Activated CD4-positive, CD25-positive, alpha-beta regulatory T cell treated with anti-CD3 and anti-CD28 coated beads, Interleukin-2, amount 50 U/mL, for 16 hours (primary cell): ENCODE measurements at places on chromosomes 3 and 15.

DNA sequence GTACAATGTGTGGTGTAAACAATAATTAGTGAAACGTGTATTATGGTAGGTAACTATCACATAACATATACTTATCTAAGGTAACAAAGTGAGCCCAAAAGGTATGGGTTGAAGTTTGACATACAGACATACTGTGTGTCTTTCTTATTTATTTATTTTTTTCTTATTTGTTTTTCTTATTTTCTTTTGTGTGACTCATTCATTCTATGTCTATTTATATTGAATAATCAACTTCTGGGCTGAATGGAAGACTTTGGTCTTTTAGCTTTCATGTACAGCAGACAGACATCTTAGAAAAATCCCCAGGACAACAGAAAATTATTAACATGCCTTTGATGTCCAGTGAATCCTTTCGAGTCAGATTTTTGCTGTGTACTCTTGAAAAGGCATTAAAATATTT is 200.3 kb upstream of the SLC2A2 start:
- no peak for DNase-seq

DNA sequence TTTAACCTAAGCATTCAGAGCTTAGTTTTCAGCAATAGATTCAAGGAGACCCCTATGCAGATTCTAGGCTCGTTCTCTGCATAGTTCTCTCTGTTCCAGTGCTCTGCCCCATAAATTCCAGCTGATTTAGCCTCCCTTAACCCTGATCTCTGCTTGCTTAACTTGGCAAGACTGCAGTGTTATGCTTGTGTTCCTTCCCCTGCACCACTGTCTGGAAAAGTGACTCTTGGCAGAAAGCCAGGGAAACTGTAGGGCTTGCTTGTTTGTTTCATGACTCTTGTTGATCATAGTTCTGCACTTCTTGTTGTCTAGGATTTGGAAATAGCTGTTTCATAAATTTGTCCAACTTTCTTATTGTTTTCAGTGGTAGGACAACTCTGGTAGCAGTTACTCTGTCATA is 40.1 kb downstream of the ANAPC13 start:
- DNase-seq = no peak

GRCh38 chr3:188432802-188433520 is 279.0 kb downstream of the LPP start:
- DNase-seq = no peak

DNA sequence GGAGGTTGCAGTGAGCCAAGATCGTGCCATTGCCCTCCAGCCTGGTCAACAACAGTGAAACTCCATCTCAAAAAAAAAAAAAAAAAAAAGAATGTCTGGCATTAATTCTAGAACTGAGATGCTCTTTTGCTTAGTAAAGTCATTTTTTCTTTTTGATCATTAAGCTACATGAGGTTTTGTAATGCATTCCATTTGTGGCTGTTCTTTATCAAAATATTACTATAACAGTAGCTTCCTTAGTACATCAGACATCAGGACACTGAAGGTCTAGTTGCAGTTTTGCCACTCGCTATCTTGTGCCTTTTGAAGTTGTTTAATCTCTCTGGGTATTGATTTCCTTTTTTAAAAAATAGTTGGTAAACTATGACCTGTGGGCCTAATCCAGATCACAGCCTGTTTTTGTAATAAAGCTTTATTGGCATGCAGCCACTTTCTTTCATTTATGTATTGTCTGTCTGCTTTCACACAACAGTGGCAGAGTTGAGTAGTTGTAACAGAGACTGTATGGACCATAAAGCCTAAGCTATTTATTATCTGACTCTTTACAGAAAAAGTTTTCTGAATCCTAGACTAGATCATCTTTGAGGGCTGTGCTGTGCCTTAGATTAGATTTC is 76.6 kb downstream of the SLC25A26 start:
- DNase-seq = no peak

DNA sequence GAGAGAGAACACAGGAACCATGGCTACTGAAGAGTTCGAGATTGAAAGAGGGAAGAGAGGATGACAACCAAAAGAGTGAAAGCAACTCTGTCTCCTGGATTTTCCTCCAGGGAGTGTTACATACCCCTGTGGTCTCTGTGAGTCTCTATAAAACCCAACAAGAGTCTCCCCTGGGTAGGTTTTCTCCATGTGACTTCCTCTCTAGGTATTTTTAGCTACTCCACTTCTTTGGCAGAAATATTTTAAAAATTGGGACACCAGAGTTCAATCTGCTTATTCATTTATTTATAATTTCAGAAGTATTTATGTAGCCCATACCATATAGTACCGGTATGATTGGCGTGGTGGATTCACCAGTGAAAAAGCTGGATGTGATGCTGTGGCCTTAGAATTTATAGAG is 671.7 kb upstream of the NR2F2 start:
- DNase-seq = no peak

DNA sequence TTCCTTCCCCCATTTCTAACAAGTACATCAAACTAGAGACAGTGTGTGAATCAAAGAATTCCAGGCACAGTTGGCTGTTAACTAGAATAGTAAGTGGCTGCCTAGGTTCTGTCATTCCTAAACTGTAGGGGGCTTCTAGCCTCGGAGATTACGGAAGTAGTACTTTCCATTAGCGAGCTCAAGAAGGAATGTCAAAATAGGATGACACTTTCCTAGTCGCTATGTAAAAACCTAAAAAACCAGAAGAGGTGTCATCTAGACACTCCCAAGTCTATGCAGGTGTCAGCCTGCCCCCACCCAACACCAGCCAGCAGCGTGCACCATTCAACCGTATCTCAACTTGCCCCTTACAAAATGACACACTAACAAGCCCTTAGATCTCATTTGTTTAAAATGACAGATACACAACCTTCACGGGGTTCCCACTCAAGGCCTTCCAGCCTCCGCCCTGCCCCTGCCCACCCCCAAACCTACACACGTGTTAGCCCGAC is 874 bp downstream of the INO80 start:
- peak; percentile 59 for DNase-seq

DNA sequence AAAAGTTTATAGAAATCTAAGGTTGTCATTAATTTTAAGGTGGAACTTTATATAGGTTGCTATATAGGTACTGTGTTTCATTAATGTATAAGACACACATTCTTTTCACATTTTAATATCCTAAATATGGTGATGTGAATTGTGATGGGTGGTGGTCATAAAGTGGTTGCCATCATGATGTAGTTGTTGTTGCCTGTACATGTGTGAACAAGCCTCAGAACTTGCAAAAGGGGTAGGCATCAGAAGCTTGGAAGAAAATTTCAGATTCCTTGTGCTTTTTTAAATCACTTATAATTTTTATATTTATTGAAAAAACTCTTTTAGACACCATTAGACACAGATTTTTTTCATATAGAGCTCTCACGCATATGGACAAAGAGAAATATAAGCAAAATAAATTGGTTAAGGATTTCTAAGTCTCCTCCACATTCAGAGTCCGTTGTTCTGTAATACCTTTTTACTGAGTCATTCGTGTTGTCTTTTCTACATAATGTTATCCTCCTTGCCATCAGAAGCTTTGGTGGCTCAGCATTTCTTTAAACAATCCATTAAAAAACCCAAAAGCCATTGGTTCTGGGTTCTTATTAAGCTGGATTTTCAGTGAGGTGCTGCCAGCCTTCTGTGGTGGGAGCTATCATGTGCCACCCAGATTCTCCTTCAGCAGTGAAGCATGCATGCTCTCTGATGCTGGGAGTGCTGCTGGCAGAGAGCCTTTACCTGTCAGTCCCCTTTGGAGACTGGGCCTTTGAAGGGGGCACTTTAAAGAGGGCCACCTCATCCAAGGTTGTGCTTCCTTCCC is 140.4 kb upstream of the GALNT15 start:
- no peak for DNase-seq

DNA sequence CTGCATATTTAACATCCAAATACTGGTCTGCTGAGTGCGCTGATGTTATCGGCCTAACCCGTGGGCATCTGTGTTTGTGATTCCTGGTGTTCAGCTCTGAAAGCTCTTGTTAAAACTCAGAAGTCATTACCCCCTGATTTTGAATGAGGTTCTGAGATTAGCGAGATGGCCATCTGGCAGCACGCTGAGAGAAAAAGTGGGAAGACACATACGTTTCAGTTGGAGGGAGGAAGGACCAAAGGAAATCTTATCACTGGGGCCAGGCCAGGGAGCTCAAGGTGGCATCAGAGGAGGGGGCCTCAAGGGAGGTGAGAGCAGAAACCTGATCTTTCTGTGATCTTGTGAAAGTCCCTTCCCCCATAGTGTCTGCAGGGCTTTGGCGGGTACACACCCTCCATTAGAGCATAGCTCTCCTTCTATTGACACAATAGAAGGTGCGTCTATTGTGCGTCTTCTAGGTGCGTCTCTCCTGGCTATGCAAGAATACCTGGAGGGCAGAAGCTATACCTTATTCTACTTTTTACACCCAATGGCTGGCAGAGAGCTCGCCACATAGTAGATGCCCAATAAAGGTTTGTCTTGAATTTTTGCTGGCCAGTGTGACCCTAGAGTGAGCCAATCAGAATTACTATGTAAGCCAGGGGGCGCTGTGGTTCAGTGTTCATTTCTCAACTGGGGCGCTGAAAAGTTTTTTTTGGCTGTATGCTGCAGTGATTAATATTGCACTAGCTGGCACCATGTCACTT is 182.4 kb downstream of the SHQ1 start:
- DNase-seq = peak; percentile 13

DNA sequence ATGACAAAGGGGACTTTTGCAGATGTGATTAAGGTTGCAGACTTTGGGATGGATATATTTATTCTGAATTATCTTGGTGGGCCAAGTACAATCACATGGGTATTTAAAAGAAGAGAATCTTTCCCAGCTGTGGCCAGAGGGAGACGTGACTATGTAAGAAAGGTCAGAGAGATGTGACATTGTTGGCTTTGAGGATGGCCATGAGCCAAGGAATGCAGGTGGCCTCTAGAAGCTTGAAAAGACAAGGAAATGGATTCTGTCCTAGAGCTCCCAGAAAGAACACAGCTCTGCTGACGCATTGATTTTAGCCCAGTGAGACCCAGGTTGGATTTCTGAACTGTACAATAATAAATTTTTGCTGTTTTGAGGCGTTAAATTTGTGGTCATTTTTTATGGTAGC is 616.0 kb upstream of the TBL1XR1 start:
- DNase-seq = no peak

GRCh38 chr3:101801174-101801573 is 22.2 kb downstream of the NXPE3 start:
- DNase-seq = no peak

- DNase-seq = peak; percentile 45
Measured at GRCh38 chr3:187740421-187741399, 4.6 kb downstream of the BCL6 start.

DNA sequence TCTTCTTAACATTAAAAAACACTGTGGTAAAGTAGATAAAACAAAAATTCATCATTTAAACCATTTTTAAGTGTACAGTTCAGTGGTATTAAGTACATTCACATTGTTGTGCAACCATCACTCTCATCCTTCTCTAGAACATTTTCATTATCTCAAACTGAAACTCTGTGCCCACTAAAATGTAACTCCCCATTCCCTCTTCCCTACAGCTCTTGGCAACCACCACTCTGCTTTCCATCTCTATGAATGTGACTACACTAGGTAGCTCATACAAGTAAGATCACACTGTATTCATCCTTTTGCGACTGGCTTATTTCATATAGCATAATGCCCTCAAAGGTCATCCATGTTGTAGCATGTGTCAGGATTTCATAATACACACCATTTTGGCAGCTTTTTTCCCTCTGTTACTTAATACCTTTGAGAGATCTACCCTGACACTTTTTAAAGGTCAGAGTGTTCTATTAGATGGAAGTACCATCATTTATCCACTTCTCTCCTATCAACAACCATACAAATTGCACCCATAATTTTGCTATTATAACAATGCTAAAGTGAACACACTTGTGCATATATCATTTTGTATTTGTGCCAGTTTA is 42.9 kb upstream of the FRMD4B start:
- DNase-seq = no peak

GRCh38 chr3:149554826-149555225 is 80.3 kb downstream of the TM4SF4 start:
- DNase-seq = no peak

- DNase-seq = no peak
Measured at GRCh38 chr3:139954146-139954860, 19.3 kb downstream of the CLSTN2 start.

GRCh38 chr15:38354315-38354929 is 99.5 kb upstream of the FAM98B start:
- DNase-seq = peak; percentile 10

DNA sequence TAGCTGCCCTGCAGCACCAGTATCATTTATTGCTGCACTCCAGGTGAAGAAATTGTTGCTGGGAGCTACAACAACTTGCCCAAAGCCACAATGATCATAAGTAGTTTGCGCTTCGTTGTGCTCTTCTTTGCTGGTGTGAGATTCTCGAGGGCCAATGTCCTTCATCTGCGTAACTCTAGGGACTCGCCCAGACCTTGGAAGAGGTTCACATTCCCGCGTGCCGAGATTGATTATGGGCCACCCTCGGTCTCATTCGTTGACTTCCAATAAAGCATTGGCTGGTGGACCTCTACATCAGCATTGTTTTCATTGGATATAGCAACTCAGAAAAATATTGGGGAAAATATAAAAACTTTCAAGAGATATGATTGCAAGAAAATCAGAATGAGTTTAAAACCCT is 423 bp upstream of the PHLDB2 start:
- DNase-seq = no peak

- DNase-seq = no peak
Measured at GRCh38 chr15:100100926-100101325, 240.8 kb downstream of the ADAMTS17 start.

- DNase-seq = no peak
Measured at GRCh38 chr15:88615303-88616107, 5.6 kb upstream of the AEN start.

GRCh38 chr3:36429986-36430485 is 49.7 kb downstream of the STAC start:
- no peak for DNase-seq

- no peak for DNase-seq
Measured at GRCh38 chr15:91007266-91007665, 12.9 kb upstream of the PRC1 start.

GRCh38 chr15:101406526-101407195 is 82.8 kb downstream of the PCSK6 start:
- DNase-seq = no peak

DNA sequence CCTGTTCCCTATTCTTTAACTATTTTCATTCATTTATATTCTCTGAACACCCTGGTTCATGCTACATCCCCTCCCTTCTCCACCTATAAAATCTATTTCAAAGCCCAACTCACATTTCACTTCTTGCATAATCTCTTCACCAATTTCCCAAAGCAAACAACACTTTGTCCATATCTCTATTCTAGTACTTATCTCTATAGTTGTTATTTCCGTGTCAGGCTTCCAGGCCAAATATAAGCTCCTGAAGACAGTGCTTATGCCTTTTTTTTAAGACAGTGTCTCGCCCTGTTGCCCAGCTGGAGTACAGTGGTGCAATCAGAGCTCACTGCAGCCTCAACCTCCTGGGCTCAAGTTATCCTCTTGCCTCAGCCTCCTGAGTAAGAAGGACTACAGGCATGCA is 43.6 kb downstream of the DNAH12 start:
- DNase-seq = no peak
